T-helper 22 cell (primary cell): ENCODE measurements at places on chromosomes 12 and 14.

GRCh38 chr12:101490286-101490920 lies 15.3 kb downstream of the SPIC start:
- no peak for DNase-seq

DNA sequence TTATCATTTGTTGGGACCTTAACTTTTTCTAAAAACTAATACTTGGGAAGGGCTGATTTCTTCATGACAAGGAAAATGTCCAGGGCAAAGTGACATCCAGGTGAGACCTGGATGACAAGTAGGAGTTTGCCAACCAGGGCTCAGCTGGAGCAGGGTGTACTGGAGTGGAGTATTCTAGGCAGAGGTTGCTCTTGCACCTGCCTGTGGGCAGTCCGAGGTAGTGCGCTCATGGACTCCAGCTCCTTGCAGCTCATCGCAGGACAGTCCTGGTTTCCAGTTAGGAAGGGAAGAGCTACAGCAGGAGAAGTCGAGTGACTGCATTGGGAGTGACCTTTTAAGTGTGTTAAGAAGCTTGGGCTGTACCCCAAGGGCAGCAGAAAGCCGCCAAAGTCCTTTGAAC lies 175.9 kb downstream of the PELI2 start:
- DNase-seq, result no peak

DNA sequence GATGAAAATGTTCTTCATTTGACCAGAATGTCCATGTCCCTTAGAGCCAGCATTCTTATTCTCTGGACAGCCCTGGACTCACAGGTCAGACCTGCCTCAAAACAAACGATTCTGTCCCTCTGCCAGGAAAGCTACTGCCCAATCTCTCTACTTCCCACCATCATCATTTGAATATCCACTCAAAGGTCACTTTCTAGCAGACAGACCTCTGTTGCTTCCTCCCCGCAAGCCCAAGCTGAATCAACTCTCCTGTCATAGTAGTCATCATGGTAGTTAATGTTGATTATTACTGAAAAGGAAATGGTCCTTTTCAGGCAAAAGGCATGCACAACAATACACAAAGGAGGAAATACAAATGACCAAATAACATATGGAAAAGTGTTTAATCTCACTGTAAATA lies 39.6 kb upstream of the CPM start:
- no peak for DNase-seq

- no peak for DNase-seq
Measured at GRCh38 chr12:104605685-104606084, 148.9 kb downstream of the CHST11 start.

DNA sequence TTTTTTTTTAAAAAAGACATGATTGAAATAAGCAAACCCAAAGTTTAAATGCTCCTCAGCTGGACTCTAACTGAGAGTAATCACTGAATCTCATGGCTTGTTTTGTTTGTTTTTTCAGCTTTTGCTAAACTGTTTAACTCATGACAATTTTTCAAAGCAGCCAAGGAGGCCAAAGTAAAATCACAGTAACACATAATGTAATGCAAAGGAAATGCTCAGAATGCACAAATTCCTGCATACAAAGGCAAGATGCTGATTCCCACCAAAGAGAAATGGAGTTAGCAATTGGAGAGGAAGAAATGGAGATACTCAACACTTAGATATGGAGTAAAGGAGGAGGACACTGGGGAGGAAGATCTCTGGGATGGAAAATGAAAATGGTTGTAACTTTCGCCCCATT lies 126.2 kb upstream of the SOX5 start:
- no peak for DNase-seq

DNA sequence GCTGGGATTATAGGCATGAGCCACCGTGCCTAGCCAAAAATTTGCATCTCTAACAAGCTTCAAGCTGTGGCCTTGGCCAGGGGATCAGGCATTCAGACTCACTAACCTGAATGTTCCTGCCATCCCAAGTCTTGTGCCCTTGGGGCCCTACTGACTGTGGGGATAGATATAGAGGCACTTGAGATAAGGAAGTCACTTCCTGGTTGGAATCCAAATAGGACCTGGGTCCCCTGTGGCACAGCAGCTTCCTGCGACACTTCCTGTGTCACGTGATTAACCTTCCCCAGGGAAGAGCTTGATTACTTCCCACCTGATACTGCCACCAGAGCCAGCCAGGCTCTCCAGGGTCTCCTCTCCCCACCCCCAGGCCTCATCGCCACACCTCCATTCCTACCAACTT lies 128.2 kb downstream of the BCL11B start:
- DNase-seq, result no peak

DNA sequence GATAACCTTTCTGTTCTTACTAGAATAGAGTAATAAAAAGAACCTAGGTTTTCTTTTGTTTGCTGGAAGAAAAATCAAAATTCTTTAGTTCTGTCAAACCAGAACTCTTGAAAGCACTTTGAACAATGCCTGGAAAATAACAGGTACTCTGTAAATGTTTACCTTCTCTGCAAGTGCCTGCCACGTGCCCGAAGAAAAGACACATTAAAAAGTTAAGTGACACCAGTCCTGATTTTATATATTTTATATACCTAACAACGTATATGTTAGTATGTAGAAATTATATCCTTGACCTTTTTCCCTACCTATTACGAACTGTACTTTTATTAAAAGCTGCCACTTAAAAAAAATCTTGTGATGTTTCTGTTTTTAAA lies 976 bp downstream of the THAP2 start:
- no peak for DNase-seq

DNA sequence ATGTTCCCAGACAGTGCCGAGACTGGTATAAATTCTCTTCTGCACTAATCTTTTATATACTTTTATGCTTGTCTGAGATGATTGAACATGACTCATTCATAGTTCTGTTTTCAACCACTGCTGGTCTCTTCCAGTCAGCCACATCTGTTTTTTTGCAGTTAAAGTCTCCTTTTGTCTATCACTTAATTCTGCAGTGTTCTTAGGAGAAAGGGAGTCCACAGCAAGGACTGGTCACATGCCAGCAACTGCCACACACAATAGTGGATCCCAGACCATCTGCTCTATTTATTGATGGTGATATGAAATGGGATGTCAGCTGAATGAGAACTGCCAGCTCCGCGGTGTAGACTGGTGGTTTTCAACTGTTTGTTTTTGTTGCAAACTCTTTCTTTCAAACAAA lies 379.8 kb downstream of the MED13L start:
- no peak for DNase-seq

GRCh38 chr14:88079624-88080023 lies 74.7 kb downstream of the GPR65 start:
- no peak for DNase-seq

- DNase-seq, result no peak
Measured at GRCh38 chr12:49972129-49972528, 618 bp upstream of the AQP6 start.

DNA sequence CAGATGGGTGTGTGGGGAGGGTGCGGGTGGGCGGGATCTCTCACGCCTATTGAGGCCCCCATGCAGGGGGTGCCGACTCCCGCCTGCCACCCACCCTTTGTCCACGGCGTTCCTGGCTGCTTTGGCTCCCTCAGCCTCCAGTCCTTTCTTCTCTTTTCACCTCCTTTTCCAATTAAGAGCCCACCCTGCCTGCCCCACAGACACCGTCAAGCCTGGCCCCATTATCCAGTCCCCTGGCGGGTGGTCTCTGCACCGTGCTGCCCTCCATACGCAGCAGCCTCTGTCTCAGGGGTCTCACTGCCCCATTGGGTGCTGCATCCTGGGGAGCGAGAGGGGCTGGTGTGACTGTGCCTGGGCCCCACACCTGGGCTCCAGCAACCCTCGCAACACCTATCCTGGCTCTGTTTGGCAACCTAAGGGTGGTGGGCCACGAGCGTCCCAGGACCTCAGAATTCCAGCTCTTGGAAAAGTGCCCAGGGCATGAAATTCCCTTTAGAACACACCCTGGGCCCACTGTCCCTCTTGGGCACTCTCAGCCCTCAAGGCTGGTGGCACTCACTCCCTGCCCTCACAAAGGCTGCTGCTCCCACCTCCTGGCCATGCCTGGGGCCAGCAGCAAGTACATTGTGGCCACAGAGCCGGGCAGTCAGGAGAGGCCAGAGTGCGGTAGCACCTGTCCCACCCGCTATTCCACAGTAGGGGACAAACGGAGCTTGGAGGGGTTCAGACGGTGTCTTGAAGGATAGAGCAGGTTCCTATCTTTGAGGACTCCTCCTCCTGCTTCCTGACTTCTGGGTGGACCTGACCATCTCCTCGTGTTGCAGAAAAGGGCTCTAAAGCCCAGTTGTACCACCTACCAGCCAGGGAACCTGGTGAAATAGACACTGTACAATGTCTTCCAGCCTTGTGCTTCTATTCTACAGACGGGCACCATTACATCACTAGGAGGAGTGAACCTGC lies 114.1 kb downstream of the KIF26A start:
- DNase-seq, result no peak

DNA sequence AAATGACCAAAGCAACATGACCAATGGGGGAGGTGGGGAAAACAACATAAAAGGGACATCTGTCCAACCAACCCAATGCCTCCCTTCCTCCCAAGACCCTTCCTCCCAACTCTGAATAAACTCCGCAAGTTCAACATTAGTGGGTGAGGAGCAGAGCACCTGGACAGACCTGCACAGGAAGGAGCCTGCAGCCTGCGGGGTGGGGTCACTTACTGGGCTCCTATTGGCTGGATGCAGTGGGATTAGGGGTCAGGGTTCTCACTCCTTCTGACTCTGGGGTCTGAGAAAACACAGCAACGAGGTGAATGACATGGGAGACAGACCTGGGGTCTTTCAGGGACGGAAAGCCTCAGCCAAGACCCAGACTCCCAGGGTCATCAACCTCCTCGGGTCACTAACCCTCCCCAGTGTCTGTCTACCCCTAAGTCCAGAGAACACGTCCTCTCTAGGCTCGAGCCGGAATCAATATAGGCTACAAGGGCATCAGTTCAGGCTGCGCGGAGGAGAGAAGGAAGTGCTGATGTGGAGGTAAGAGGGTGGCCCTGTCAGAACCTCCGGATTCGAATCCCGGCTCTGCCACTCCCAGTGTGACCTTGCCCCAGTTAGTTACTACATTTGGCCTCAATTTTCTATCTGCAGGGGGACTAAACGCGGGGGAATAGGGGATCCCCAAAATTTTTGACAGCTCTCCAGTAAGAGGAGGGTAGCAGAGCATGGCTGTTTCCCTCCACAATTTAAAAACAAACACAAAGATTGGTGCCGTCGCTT lies 860 bp downstream of the NDRG2 start:
- DNase-seq, result no peak

DNA sequence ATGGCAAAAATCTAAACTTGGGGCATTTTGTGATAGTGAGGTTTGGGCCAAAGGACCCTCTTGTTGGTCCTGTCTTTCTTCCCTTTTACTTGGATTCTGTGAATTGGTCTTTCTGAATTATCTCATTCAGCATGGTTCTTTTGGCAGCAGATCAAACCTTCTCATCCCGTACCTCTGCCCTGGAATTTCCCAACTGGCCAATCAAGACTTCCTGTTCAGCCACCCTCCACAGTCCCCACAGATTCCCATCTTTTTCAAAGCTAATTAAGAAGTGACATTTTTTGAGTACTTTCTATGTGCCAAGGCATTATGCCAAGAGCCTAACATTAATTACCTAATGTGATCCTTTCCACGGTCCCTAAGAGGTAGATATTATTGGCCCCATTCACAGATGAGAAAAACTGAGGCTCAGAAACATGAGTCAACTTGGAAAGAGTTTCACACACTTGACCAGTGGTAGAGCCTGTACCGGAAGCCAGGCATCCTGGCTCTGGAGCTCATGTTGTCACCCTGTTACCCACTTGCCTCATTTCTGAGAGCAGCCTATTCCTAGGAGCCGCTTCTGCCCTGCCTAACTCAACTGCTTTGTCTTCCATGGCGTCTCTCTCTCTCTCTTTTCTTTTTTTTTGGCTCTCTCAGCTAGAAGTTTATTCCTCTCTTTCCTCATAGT lies 135.9 kb downstream of the C12orf75 start:
- no peak for DNase-seq

DNA sequence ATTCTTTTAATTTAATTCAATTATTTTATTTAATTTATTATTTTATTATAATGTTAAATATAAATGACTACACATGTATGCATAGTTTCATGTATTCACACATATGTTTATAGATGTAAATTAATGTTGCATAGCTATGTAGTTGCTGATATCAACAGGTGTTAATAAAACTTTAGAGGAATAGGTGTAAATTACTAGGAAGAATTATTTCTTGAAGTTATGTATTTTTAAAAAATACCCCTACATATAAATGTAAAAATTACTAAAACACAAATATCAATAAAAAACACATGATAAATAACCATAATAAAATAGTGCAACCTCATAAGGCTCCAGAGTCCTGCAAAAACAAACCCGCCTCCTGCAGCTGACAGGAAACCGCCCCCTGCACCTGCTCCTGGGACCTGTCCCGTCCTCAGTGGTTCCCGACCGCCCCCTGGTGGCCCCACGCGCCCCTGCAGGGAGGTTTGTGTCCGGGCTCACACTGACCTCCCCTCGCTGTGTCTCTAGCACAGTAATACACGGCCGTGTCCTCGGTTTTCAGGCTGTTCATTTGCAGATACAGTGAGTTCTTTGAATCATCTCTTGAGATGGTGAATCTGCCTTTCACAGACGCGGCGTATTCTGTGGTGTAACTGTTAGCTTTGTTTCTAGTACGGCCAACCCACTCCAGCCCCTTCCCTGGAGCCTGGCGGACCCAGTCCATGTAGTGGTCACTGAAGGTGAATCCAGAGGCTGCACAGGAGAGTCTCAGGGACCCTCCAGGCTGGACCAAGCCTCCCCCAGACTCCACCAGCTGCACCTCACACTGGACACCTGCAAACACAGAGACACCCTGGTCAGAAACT lies 1264.0 kb downstream of the TMEM121 start:
- peak; percentile 24 for DNase-seq

- DNase-seq, result no peak
Measured at GRCh38 chr14:57533214-57533613, 39.6 kb upstream of the CCDC198 start.

DNA sequence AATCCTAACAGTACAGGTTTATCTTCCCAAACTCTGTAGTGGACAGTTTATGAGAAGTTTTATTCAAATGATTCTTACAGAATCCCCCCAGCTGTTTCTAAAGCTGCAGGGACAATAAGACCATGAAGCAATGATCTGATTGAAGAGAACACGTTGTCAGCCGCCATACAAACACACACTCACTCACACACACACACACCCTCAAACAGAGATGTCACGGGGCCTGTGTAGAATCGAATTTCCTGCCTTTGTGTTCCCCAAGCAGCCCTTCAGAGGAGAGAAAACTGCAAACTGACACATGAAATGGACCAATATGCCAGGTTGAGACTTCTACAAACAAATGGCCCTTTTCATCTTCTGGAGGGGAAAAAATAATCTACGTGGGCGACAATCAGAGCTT lies 80.5 kb upstream of the TBX3 start:
- DNase-seq, result no peak

- DNase-seq, result no peak
Measured at GRCh38 chr12:123344086-123344485, 20.6 kb downstream of the SBNO1 start.

DNA sequence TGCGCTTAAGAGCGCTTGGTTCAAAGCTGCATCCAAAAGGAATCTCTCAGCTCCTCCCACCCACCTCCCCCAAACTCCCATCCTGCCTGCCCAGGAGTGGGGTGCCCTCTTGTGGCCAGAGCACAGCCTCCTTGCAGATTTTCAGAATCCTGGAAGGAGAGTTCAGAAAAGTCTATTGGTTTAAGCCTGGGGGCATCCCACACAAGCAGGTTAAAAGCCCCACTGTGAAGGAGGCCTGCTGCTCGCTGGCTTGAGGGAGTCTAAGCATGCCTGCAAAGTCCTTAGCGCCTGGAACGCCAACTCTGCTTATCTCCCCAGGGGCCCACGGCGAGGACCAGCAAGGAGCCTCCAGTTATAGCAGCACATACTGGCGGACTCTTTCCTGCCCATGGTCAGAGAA lies 297.1 kb downstream of the KSR2 start:
- no peak for DNase-seq

GRCh38 chr14:36085861-36086260 lies 90.7 kb downstream of the PTCSC3 start:
- no peak for DNase-seq
